ENCODE measurements at places on chromosomes 12 and 14. TPM values are rescaled to one million over a fixed set of nuclear protein-coding genes. Genes with fewer than 3 reads are reported as not detected.

GRCh38 chr12:122891661-122892525 lies 4.0 kb downstream of the VPS37B start:
- DNase-seq: no peak

DNA sequence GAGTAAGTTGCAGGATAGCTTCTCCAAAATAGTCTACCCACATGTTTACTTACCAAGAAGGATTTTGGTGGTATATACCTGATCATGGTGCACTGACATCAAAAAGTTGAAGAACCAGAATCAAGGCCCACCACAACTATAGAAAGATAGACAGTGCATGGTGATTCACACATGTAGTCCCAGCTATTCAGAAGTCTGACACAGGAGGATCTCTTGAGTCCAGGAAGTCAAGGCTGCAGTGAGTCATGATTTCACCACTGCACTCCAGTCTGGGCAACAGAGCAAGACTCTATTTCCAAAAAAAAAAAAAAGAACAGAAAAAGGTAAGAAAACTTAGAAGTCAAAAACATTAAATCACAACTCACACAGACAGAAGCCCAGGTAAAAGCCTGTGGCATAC lies 422.2 kb upstream of the FOXG1 start:
- DNase-seq: no peak

DNA sequence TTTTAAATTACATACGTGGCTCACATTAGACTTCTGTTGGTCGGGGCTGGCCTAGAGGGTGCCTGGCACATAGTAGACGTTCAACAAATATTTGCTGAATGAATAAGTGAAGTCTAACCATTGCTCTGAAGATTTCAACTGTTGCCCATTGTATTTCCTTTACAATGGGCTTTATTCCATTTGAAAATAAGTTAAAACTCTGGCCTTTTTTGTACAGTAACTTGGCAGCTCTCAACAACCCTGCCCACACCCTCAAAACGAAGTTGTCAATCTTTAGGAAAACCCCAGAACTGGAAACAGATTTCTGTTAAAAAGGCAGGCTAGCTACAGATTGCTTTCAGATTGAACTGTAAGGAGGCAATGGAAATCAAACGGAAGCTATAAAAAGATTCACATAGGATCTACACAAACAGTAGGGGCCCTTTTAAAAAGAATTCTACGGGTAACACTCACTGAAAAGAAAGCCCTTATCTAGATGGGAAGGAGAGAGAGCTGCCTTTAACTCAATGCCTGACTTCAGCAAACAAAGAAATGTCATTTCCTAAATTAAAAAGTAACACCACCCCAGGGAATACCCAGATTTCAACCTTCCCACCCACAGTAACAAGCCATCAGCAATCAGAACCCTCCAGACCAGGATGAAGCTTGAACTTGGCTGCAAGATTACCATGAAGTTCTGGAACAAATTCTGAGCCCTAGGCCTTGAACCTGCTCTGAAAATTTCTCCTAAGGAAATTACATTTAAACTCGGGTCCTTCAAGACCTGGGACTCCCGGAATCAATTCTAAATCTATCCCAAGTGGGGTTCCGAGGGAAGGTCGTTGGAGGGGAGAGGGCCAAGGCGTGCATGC lies 1.4 kb downstream of the WSB2 start:
- peak; percentile 42 for DNase-seq

GRCh38 chr14:102726191-102726949 lies 50.9 kb upstream of the TRAF3 start:
- no peak for DNase-seq

DNA sequence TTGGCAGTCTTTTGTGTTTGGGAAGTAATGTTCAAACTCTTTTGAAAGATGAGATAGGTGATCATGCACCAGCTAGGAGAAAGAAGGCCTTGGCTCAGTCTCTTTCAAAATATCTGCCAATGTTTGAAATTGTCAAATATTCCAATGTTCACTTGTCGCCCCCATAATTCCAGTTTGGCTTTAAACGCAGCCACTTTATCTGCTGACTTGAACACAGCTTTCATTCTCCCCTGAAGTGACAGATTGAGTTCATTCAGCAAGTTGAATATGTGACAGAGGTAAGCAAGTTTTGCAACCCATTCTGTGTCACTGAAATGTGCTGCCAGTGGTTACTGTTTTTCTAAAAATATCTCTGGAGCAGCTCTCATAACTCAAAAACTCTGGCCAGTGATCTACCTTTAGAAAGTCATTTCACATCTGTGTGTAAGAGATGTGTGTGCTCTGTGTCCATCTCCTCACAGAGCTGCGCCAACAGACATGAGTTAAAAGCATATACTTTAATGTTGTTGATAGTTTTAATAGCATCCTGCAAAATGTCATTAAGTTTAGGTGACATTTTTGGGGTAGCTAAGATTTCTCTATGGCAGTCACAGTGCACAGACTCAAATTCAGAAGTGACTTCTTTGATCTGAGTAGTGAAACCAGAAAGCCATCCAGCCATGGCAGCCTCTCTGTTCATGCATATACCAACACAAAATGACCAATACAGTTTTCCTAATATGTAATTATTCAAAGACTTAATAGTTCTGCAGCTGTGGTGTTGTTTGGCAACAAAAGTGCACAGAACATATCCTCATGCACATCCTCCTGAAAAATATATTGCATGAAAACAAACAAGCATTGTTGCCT lies 614.3 kb upstream of the MIS18BP1 start:
- DNase-seq: no peak

DNA sequence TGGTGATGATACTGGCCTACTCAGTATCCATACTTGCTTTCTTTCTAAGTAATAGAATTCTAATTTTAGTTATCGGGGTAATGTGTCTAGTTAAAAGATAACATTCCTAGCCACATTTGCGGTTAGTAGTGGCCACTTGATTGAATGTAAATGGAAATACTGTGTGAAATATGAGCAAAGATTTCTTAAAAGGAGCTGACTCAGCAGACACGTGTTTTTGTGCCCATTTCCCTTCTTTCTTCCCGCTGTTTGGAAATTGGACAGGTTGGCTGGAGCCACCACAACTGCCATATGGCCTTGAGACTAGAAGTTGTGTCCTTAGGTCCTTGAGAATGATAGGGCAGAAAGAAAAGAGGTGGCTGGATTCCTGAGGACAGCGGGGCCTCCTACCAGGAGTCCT lies 19.8 kb upstream of the DCD start:
- DNase-seq: no peak

- DNase-seq: no peak
Observed at GRCh38 chr12:4663971-4664505, 15.1 kb downstream of the NDUFA9 start.

DNA sequence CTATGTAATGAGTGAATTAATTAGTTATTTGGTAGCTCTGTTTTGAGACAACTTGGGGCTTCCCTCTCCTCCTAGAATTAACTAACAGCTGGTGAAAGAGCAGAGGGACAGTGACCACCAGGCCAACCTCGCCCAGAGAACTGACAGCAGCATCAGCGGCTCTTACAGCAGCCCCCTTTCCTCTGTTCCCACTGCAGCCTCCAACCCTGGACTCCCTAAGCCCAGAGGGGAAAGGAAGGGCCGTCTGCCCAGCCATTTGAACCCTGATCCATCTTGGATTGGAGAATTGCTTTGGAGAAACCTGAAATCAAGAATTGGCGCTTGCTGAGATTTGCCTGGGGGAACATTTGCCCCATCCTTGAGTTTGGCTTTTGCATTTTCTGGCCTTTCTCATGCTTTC lies 45.5 kb downstream of the B4GALNT3 start:
- no peak for DNase-seq

- no peak for DNase-seq
Observed at GRCh38 chr12:64810831-64811230, 13.6 kb upstream of the TBC1D30 start.

DNA sequence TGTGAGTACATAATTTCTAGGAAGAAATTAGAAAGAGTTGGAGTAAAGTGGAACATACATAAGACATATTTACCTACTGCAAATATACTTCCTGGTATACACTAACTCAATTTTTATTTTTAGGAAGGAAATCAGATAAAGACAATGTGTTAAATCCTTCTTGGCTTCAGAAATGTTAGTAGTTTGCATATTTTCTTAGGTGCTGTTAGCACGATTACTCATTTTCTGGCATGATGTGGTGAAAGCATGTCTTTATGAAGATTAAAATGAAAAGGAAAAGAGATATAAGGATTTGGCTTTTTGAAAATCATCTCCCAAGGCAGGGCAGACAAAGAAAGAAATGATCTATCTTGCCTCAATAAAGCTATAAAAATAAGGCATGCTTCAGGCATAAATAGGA lies 287.6 kb upstream of the E2F7 start:
- no peak for DNase-seq

DNA sequence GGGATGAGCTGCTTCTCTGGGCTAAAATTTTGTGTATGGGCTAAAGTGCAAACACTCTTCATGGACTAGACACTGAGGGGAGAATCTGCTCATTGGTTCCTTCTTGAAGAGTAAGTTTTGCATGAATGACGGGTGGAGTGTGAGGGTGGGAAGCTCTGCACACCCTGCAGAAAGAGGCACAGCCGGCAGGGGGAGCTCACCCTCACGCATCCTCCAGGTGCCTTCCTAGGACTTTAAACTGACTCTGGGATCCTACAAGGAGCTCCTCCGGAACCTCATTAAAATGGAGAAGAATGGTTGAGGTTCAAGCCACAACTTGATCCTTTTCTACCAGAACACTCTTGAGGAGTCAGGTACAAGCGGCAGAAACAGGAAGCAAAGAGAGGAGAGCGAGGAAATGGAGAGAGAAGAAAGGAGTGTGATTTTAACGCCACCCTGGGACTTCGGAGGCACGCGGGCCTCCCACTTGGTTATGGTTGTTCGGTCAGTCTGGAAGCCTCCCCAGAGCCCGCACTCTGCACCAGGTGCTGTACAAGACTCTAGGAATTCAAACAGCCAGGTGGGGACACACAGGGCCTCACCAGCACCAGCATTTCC lies 87.5 kb downstream of the SETD3 start:
- DNase-seq: peak; percentile 25

DNA sequence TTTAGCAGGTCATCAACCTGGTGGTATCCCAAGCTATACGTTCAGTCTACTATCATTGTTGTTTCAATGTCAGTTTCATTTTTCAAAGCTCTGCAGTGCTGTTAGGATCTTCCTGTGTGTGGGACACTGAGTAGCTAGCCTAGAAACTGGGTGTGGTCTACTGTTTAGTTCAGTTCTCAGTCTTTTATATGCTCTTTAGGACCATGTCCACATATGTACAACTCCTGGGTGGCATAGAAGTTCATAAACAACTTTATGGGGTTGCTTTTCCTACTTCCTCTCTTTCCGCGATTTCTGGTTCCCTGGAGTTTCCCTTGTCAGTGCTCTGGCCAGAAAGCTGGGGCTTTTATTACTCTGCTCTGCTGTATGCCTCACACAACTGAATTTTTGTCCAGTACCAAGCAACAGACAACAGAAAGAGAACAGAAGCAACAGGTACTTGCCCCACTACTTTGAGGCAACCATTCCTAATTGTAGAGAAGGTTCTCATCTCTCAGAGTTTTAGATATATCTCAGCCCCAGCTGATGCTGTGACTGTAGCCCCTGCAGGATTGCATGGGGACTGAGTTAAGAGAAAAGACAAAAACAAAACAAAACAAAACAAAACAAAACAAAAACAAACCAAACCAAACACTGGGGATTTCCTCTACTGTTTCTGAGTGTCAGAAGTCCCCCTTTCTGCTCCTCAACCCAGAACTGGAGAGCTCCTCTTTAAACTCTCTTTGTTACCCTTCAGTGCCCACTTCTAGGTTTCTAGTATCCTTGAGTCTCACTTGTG lies 30.3 kb downstream of the MIS18BP1 start:
- no peak for DNase-seq

DNA sequence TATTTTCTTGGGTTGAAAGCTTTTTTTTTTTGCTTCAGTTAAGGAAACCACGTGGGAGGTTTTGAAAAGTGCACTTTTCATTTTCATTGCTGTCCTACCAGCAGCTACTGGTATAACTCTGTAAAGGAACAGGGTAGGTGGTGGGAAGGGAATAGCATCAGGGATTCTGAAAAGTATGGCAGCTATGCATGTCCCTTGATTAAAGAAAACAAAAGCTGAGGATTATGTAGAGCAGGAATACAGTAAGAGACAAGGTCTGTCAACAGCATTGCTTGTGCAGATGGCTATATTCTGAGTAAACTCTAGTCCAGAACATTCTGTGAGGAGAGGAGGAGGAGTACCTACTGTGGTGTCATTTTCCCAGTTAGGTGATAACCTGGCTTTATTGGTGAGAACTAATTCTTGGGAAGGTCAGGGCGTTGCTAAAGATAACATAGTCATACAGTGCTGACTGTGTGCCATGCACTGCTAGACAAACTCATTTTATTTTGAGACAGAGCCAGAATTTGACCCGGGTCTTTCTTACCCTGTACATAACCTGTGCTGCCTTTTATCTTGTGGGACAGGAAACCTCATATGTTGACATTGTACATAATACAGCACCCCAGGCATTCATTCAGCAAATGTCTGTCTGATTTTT lies 80.3 kb upstream of the TRAF3 start:
- DNase-seq: peak; percentile 11

- no peak for DNase-seq
Observed at GRCh38 chr14:105738638-105739037, 212.3 kb downstream of the TMEM121 start.

- DNase-seq: no peak
Observed at GRCh38 chr14:62304257-62304656, 542.0 kb downstream of the SNAPC1 start.

- DNase-seq: no peak
Observed at GRCh38 chr14:51210594-51210993, 29.5 kb upstream of the TMX1 start.

- DNase-seq: no peak
Observed at GRCh38 chr12:57129889-57130288, 1.6 kb downstream of the LRP1 start.

GRCh38 chr14:88163731-88164255 lies 158.9 kb downstream of the GPR65 start:
- DNase-seq: no peak

GRCh38 chr12:38120438-38120837 lies 196.1 kb upstream of the ALG10B start:
- no peak for DNase-seq

- no peak for DNase-seq
Observed at GRCh38 chr12:60093428-60093827, 497.6 kb downstream of the SLC16A7 start.

The SIX1 gene
- total RNA-seq: 0.31 TPM

The JPH4 gene
- total RNA-seq: not detected

The BMAL2 gene
- total RNA-seq: 1.9 TPM

The ACOT6 gene
- total RNA-seq: not detected

The ETFBKMT gene
- 1.8 TPM for total RNA-seq

The PROX2 gene
- not detected for total RNA-seq

The CNTN1 gene
- not detected for total RNA-seq

The NPFF gene
- not detected for total RNA-seq

The CHGA gene
- not detected for total RNA-seq

The CEP128 gene
- total RNA-seq: 3.3 TPM

The IL26 gene
- not detected for total RNA-seq

The SUDS3 gene
- 39.1 TPM for total RNA-seq
